Right hindlimb (tissue), 1 donor: ENCODE measurements at places on chromosomes 16 and 17.

DNA sequence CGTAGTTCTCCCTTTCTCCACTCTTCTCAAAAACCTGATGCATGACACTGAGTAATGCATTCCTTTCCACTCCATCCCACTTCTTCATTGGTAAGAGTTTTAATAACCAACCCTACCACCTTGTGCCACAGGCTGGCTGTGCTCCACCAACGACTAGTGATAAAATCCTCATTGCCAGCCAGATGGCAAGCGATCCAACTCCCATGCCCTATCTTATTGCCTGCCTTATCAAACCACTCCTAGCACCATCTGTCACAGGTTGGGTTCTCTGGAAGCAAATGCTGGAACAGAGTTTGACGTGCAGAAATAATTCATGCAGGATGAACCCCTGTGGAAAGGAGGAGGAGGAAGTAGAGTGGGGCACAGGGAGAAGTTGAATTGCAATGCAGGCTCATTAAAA is 99.5 kb downstream of the CHD9NB start:
- no peak for DNase-seq

- DNase-seq, result no peak
Measured at GRCh38 chr16:13665876-13666275, 254.1 kb upstream of the ERCC4 start.

DNA sequence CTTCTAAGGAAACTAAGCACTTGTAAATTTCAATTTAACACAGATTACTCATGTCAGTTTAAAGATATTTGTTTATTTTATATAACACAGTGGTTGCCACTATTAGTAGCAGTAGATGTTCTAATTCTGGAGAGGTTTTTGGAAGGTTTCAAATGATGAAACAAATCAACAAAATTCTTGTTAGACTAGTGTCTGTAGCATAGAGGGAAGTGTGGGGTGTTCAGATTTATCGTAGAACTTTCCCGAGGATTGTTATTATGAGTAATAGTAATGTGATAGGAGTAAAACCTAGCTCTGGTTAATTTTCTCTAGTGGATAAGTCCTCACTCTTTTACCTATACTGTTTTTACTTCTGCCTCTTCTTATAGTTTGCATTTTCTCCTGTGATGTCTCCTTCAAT is 6.3 kb downstream of the GAN start:
- DNase-seq, result no peak

GRCh38 chr16:86354641-86355513 is 155.4 kb upstream of the FOXF1 start:
- DNase-seq, result no peak

DNA sequence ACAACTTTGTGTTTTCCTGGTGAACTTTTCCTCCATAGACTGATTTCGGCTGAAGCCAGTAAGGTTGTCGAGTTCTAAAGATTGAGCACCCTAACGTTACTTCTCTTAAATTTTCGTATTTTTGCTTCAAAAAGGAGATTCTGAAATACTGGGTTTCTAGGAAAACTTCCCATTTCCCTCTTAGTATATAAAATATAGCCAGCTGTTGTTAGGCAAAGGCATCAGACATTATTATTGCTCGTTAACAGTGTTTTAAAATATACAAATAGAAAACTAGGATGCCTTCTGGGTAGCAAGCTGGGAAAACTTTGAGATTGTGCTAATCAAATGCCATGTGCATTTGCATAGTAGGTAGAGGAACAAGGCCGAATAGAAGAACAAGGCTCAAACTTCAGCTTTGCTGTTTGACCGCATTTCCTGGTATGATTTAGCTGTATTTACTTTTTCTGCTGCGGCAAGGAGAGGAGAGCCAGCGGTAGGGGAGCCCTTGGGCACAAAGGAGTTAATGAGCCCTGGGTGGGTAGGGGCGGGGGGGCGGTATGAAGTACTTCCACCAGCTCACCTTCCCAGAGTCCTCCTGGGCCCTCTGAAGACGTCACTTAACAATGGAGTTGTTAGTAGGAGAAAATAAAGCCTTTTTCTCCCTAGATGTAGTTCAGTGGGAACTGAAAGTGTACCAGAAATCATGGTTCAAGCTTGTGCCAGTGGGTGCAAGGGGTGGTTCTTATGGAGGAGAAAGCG is 151.9 kb downstream of the MSI2 start:
- no peak for DNase-seq

DNA sequence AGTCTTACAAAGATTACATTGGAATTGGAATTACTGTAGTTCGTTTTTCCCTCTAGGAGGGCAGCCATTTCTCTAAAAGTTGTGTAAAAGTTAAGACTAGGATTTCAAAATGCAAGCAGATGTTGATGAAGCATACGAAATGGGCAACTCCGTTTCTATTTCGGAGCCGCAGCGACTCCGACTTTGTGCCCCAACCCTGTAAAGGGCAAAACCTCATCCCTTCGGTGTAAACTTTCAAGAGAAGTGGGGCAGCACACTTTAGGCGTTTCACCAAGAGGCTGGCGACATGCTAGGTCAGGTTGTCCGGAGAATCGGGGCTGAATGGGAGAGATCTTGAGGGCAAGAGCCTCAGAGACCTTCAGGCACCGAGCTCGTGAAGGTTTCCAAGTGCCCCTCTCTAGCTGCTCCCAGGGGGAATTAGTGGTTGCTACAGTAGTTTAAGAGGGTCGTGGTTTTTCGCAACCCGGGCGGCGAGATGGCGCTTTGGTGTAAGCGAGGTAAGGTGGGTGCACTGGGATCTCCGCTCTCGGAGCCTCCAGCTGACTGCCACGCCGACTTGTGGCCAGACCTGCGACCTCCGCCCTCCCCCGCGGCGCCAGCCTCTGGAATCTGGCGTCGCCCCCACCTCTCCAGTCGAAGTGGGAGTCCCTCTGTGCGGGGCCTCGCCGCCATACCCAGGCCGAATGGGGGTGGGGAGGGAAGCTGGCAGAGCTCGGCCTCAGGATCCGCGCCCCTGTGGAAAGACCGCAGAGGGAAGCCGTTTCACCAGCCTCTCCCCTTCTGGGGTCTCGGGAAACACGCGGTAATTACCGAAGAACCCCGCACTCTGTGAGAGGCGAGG is 1.0 kb upstream of the HEXIM2 start:
- DNase-seq, result peak; percentile 86

DNA sequence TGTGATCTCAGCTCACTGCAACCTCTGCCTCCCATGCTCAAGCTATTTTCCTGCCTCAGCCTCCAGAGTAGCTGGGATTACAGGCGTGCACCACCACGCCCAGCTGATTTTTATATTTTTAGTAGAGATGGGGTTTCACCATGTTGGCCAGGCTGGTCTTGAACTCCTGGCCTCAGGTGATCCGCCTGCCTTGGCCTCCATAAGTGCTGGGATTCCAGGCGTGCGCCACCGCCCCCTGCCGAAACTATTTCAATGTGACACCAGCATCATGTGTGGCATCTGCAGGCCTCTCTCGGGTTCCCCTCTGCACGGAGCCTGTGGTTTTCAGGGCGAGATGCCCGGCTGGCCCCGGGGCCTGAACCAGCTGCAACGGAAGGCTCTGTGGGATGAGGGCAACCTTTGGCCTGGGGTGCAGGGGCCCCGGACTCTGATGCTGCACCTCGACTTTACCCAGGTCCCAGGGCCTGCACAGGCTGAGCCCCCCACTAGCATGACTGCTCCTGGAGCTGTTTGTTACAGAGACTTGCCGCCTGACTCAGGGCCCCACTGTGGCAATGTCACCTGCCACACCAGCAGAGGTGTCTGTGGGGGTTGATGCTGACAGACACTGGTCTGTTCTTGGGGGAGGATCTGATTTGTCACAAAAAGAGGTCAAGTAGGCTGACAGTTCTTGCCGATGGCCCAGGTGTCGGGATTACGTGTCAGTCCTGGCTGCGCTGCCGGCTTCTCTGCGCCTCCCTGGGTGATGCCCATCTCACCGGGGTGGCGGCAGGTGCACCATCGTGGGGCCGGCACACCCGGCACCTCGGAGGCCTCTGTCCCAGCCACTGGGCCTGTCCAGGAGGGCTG is 8.6 kb upstream of the TEX19 start:
- DNase-seq, result no peak

DNA sequence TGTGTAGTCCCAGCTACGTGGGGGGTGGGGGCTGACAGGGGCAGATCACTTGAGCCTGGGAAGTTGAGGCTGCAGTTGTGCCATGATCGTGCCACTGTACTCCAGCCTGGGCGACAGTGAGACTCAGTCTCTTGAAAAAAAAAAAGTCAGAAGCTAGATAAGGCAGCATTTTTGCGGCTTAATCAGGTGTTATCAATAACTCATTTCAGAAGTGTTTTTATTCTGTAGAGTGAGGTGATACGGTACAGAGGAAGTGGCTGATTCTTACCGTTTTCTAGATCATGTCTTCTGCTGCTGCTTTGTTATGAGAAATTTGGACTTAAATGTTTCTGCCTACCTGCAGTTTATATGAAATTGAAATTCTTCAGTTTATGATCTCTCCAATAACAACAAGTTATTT is 18.6 kb downstream of the ZC3H18 start:
- no peak for DNase-seq

DNA sequence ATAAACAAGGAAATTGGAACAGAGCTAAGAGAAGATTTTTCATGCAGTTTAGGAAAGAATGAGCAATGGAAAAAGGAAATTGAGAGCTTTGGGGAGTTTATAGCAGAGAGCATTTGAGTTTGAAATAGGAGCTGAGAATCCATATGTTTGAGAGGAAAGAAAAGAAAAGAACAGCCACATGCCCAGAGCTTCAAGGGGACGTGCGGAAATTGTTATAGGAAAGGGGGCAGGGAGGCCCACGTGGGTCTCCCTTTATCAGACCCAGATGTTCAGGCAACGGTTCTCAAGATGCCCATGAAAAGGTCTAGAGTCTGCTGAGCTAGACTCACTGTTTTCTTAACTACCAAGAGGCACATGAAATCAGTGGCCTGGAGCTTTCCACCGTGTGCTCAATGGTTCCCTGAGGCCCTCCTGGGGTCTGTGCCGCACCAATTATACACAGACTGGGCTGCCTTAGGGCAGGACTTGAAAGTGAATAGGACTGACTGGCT is 31.2 kb downstream of the CHD9 start:
- peak; percentile 84 for DNase-seq

GRCh38 chr16:79169239-79169638 is 431.3 kb downstream of the MAF start:
- no peak for DNase-seq

DNA sequence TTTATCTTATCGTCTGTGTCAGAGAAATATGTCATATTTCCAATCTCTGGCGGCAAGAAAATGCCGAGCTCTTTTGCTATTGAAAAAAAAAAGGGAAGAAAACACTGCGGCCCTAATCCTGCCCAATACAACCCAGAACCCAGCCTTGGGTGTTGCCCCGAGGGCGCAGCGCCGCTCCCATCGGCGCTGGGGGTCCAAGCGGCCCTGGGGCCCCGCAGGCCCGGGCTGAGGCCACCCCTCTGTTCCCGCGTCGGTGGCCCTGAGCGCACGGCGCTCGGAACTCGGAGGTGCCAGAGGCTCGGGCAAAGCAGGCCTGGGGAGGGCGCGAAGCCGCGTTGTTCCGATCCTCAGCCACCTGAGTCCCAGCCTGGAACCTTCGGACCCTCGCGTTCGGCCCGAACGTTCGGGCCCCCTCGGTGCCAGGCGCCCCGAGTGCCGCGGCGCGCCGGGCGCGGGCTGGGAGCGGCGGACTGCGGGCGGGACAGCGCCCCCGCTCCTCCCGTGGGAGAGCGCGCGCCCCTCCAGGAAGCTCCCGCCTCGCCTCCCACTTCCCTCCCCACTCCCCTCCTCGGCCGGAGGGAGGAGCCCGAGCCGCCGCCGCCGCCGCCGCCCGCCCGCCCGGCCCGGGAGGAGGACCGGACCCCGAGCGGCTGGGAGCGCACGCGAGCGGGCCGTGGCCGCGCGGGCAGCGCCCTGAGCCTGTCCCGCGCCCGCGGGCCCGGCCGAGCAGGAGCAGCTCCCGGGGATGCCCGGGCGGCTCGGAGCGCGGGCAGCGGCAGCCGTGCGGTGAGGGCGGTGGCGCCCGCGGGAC is at the start of gene CPNE2:
Gene CPNE2, plus strand, starts transcription at position 609 of the 811 bp plus-strand sequence. CDS start 18,160 bp downstream, outside the sequence.
- peak; percentile 80 for DNase-seq

DNA sequence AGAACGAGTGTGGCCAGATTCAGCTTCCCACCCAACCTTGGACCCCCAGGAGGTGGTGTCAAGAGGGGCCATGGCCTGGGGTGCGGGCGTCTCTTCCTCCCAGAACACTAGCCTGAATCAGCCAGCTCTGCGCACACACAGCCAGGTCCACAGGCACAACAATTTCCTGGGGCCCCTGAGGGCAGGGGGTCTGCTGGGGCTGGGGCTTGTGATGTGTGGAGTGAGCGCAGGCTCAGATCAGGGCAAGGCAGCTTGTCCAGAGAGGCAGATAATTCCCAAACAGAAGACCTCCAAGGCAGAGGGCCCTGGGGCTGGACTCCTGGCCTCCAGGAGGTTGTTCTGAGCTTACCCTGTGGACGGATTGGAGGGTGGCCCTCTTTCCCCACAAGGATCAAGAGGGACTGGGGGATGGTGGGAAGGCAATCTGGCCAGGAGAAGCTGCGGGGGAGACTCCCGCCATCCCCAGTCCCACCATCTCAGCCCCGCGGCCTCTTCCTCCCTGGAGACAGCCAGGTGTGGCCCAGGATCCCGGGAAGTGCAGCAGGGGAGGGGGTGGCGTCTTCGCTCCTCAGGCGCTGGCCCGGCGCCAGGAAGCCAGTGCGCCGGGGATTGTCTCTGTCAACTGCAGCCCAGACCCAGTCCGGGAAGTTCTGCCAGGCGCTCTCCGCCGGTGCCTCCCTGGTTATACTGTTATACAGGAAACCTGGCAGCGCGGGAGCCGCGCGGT is 52.0 kb upstream of the AMZ2 start:
- peak; percentile 40 for DNase-seq

DNA sequence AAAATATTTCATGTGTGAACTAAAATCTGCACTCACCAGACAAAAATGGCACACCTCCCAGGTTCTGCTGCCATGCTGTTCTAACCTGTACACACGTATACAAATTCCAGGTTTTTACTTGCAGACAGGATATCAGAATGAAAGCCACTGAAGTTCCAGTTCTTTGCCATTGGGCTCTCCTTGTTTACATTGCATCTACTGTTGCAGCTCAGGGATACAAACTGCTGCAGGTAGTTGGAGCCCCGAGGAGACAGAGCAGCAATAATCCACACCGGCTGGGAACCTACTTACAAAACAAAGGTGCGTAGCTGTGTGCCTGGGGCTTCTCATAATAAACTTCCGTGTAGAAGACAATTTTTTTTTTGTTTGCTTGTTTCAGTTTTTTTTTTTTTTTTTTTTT is 59.6 kb downstream of the HAPSTR1 start:
- no peak for DNase-seq

- no peak for DNase-seq
Measured at GRCh38 chr16:57025941-57026777, 36.8 kb downstream of the NLRC5 start.

GRCh38 chr17:70013911-70014310 is 61.1 kb upstream of the KCNJ16 start:
- DNase-seq, result no peak

- peak; percentile 82 for DNase-seq
Measured at GRCh38 chr17:60600490-60601446, 775 bp downstream of the PPM1D start.

DNA sequence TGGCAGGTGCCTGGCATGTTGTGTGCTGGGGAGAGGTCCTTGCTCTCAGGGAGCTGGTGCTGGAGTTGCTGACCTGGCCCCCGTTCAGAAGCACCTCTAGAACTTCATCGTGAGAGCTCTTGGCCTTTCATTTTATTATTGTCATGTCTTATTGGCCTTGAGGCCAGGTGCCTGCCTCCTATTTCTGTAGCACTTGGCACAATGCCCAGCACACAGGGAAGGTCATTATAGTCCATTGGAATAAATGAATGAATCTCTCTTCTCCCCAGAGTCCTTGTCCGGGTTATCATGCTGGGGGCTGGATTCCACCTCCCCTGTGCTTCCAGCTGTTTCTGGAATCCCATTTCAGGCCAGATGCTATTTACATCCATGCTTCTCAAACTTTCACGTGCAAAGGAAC is 169.2 kb downstream of the HAPSTR1 start:
- DNase-seq, result peak; percentile 21
